ELR (cell line): ENCODE measurements at places on chromosomes 16 and 17.

DNA sequence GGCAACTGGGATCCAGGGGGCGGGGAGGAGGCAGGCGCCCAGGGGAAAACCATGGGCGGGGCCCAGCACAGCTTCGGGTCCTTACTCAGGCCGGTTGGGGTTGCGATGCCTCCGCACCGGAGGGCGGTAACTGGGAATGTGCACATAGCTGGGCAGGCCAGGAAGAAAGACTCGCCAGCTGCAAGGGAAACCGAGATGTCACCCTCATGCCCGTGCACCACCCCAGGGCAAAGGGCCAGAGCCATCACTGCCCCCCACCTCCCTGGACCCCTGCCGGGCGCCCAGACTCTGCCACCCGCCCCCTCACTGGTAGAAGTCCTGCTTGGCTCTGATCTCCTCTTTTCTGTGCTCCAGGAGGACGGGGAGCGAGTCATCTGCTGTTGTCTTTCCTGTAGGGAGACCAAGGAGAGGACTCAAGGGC is 6.7 kb downstream of the ALOX12B start:
- no peak for DNase-seq

DNA sequence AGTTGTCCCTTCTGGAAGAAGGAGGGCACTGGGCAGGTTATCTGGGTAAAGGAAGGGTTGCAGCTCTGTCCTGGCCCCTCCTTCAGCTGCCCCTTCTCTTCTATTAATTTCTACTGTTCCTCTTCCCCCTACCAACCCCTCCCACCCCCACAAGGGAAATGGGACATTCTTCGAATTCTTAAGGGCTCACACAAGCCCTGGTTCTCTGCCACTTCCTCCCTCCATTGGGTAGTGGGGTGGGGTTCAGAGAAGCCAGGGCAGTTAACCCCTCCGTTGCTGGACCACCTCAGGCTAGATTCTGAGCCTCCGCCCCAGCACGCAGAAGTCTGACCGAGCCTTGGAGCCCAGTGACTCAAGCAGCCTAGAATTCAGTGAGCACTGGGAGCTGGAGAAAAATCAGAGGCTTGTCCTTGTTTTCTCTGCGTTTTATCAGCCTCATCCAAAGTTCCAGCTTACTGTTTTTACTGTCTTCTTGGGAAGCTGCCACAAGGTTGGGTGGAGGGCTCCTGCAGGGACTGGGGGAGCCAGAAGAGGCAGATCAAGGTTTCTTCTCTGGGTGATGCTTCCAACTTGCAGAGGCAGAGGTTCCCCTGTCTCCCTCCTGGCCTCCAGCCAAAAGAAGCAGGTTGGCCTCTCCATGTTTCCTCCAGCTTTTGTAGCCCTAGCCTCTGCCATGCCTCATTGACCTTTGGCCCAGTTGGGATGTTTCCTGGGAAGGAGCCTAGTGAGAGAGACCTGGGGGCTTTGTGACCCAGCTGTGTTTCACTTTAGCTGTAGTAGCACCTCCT is 10.2 kb downstream of the LASP1 start:
- peak; percentile 98 for DNase-seq

DNA sequence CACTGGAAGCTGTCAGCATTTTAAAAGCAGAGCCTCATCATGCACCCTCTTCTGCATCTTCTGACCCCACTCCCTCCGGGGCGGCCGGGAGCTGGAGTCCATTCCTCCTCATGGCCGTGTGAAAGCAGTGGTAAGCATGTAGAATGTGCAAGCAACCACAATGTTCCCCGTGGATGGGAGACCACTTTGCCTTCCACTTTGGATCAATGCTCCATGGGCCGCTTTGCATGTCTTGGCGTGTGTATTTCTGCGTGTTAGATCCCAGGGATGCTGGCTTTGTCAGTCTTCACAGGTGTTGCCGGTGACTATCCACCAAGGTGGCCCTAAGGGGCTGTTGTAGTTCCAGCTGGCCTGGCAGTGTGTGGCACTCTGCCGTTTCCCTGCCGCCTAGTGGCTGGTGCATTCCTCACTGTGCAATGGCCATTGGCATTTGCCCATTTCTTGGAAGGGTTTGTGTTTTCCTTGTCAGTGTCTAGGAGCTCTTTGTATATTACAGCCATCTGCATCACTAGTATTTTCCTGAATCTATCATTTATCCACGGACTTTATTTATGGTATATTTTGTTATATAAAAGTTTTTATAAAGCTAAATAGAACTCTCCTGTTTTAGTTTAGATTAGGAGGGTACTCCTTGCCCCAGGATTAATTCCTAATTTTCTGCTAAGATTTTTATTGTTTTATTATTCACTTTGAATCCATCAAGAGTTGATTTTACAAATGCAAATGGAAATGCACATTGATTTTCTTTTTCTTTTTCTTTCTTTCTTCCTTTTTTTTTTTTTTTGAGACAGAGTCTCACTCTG is 5.8 kb upstream of the ALDH3A1 start:
- DNase-seq, result peak; percentile 33

- no peak for DNase-seq
Observed at GRCh38 chr17:6638046-6638908, 2.2 kb downstream of the KIAA0753 start.

DNA sequence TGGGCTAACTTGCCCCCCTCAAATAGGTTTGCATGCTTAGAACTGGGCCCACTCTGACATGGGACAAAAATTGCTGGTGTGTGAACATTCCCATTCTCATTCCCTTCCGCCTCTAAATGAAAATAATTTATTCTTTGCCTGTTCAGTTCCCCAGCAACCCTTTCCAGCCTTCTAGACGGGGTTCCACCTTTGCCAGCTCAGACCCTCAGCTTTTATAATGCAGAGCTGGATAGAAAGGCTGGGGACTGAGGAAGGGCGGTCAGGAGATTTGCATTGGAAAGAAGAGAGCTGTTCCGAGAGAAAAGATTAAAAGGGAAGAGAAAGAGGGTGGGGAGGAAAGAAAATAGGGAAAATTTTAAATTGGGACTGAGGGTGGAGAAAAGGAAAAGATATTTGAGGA is 151.1 kb upstream of the WSCD1 start:
- no peak for DNase-seq

DNA sequence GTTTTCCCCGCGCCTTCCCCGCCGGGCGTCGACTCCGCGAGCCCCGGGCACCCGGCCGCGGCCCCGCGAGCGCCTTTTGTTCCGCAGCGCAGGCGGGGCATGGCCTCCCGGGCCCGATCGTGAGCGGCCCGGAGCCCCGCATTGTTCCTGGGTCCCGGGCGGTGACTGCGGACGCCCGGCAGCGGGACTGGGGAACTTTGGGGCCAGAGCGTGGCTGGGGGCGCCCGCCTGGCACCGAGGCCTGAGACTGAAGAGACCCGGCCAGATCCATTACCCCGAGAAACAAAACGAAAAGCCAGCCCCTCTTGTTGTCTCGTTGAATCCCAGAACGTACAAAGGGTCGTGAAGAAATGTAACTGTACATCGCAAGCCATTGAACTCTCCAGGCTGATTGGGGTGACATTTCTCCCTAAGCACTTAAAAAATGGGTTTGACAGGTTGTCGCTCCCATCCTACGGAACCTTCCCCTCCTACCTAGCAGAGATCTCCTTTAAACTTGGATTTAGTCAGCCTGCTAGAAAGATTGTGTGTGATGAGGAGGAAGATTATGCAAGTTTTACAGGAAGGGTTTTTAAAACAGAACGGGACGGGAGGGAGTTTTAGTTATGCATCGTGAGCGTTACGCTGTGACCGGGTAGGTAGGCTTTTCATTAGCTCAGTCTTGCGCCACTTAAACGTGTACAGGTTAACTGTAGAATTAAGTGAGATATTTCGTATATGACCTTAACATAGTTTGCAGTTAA is 825 bp downstream of the METTL9 start:
- peak; percentile 57 for DNase-seq

DNA sequence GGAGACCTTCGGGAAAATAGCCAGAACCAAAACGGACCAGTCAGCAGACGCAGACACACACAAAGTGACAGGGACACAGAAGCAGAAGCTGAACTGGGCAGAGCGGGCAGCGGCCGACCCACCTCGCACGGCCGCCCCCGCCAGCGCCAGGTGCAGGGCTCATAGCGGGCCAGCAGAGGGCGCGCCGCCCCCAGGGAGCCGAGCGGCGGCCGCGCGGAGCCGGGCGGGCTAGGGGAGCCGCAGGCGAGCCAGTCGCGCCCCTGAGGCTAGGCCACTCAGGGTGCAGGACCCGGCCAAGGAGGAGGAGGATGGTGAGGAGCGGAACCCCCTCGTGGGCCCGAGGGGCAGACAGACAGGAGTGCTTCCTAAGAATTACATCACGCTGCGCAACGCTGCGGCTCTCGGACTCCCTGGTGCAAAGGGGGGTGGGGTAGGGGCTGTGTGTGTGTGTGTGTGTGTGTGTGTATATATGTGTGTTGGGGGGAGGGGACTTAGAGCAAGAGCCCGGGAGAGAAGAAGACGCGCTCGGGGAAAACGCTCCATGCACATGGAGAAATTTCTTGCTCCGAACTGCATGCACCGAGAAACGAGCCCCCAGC is 913 bp upstream of the NOG start:
- DNase-seq, result peak; percentile 76

GRCh38 chr16:27374804-27375425 is 27.1 kb upstream of the IL21R start:
- peak; percentile 84 for DNase-seq

GRCh38 chr16:51392521-51393187 is 241.6 kb upstream of the SALL1 start:
- peak; percentile 51 for DNase-seq

DNA sequence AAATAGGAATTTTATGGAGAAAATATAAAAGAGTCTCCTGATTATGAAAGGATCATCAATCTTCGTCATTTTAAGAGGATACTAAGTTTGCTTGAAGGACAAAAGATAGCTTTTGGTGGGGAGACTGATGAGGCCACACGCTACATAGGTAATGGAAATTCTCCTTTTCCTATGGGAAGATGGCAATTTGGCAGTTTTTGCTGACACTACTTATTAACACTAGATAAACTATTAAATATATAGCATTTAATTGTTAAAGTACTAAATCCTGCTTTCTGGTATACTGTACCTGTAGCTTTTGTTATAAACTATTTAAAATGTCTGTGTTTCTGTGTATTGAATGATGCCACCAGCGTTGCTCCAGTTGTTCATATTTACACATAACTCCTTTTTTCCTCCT is 12.6 kb downstream of the ALDH3A2 start:
- no peak for DNase-seq

DNA sequence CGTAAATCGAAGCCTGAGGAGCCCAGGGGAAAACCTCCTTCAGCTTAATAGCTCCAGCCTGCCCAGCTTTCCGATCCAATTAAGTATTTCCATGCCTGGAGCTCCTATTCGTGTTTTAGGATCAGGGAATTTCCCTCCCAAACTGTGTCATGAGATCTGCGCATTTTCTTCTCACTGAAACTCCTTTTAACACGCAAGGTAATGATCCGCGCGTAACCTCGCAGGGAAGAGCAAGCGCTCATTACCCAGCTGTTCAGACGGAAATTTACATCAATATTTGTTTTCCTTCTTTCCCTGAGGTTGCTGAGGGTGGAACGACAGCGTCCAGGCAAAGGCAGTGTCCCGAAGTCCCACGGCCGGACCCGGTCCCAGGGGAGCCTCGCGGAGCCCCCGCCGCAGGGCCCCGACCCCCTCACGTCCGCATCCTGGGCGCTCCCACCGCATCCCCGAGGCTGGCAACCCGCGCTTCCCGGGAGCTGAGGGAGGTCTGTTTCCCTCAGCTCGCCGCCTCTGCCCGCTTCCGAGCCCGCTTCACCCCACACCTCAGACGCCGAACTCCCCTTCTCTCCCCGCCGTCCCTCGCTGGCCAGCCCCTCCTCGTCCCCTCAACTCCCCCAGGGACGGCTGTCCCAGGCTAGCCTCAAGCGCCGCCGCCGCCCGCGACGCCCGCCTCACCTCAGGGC is 415 bp downstream of the ABCA5 start:
- peak; percentile 55 for DNase-seq

- no peak for DNase-seq
Observed at GRCh38 chr16:60771138-60771537, 1265.1 kb downstream of the CDH8 start.

DNA sequence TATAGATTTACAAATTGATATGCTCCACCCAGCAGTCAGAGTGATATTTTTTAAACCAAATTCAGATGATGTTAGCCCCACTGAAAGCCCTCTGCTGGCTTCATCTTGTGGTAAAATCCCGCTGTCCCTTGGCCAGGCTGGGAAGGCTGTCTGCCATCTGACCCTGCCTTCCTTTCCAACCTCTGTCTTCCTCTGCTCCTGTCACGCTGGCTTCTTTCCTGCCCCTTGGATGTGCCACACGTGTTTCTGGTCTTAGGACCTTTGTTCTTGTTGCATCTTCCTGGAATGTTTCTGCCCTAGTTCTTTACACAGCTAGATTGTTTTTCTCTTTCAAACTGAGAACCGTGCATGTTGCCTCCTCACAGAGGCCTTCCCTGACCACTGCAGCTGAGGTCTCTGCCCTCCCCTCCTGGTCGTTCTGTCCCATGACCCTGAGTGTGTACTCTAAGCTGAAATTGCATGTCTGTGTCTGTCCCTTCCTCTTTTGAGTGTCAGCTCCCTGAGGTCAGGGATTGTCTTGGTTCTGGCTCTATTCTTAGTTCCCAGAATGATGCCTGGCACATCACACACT is 11.4 kb downstream of the NT5M start:
- no peak for DNase-seq

- peak; percentile 64 for DNase-seq
Observed at GRCh38 chr16:11356573-11357331, 11.5 kb downstream of the RMI2 start.

- peak; percentile 66 for DNase-seq
Observed at GRCh38 chr16:1002399-1003166, 21.0 kb downstream of the SOX8 start.

- DNase-seq, result peak; percentile 83
Observed at GRCh38 chr17:66661411-66662256, 173.3 kb upstream of the CACNG5 start.

GRCh38 chr16:29710227-29711219 is 31.5 kb downstream of the QPRT start:
- peak; percentile 85 for DNase-seq

GRCh38 chr17:792277-792676 is 10.1 kb downstream of the MRM3 start:
- DNase-seq, result peak; percentile 37

- no peak for DNase-seq
Observed at GRCh38 chr16:66245072-66245471, 121.4 kb upstream of the CDH5 start.

DNA sequence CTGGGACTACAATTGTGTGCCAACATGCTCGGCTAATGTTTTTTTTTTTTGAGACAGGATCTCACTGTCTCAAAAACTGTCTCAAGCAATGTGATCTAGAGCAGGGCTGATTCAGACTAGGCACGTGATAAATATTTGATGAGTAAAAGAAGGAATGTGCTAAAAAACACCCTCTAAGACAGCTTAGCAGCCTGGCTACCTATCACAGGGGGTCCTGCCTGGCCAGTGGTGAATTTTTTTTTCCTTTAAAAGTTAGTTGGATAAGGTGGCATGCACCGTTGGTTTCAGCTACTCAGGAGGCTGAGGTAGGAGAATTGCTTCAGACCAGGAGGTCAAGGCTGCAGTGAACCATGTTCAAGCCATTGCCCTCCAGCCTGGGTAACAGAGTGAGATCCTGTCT is 14.8 kb upstream of the GPATCH8 start:
- peak; percentile 70 for DNase-seq

DNA sequence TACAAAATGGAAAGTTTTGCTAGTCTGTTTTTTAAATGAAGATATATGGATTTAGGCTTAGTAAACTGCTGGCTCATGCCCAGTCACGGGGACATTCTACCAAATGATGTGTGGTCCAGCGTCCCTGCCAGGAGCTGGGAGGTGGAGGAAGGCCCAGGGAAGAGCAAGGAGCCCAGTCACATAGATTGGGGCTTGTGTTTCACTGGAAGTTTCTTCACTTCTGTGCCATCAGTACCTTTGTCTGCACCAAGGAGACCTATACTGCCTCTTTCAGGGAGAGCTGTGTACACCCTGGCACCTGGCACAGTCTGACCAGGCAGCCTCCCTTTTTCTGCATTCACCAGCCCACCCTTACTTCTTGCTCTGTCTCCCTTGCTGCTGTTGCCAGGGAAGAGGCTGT is 32.6 kb upstream of the ERN1 start:
- DNase-seq, result no peak
